ENCODE measurements at places on chromosomes 4 and X. TPM values are rescaled to one million over a fixed set of nuclear protein-coding genes. Genes with fewer than 3 reads are reported as not detected.
A peak's percentile ranks its signal among the peaks of the same experiment; 100 is the strongest.

Gene JCHAIN
- 73.8 TPM for total RNA-seq

DNA sequence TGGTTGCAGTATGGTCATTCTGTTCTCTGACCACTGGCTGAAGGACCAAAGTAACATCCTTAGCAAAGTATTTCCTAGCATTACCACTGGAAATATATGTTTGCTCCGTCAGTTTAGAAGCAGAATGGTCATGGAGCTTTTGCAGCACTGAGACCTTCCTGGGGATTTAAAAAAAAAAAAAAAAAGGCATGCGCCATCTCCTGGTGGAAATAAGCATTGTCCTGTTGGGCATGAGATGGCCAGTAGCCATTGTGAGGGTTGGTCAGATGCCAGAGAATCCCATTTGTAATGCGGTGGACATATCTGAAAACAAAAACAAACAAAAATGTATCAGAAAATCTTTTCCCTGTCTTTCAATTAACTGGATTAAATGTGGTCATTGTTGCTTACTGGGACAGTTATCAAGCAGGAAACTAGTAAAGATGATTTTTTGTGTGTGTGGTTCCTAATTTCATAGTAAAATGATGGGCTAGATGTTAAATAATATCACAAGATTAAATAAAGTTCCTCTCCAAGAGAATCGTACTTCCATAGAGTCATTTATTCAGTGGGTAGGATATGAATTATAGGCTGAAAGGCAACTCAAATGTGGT is 139.6 kb downstream of the SOWAHB start:
- no peak overlapping the region for H3K27ac ChIP-seq
- no peaks in the 10 kb centered on the region for H3K4me1 ChIP-seq
- no peak overlapping the region for H3K4me3 ChIP-seq
- H3K36me3 ChIP-seq, result peaks cover 20% of the 10 kb centered on the region
- no peaks in the 10 kb centered on the region for H3K27me3 ChIP-seq
- no peak for DNase-seq

- H3K27ac ChIP-seq, result no peak overlapping the region
- no peaks in the 10 kb centered on the region for H3K27me3 ChIP-seq
- DNase-seq, result no peak
These were observed 181.2 kb downstream of the ARHGAP10 start for GRCh38 chr4:147913137-147913536.

DNA sequence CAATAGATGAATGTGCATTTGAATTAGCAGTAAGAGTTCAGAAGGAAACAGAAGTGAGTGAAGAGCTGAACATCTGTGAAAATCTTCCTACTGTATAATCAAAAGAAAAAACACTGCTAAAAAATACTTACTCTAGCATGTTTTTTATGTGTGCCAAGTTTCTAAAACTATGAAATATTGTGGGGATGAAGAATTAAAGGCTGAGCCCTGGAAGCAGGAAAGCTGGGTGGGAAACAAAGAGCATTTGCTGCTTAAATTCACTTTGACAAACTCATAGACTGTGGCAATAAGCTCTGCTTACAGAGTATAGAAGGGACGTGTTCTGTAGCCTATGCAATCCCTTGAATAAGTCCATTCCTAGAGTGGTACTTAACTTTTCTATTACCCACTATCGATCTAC is 261.7 kb downstream of the ANKRD50 start:
- no peak for DNase-seq
- no peak overlapping the region for H3K27ac ChIP-seq
- no peaks in the 10 kb centered on the region for H3K36me3 ChIP-seq
- no peaks in the 10 kb centered on the region for H3K27me3 ChIP-seq

- peak overlapping the region; percentile 42 for H3K27ac ChIP-seq
- no peaks in the 10 kb centered on the region for H3K27me3 ChIP-seq
- no peaks in the 10 kb centered on the region for H3K4me1 ChIP-seq
- peak; percentile 10 for DNase-seq
- H3K4me3 ChIP-seq, result no peak overlapping the region
These were observed 960 bp upstream of the IL1RAPL1 start for GRCh38 chrX:28586286-28586685.

- DNase-seq, result no peak
- H3K36me3 ChIP-seq, result no peaks in the 10 kb centered on the region
- H3K27ac ChIP-seq, result no peak overlapping the region
- H3K4me1 ChIP-seq, result no peaks in the 10 kb centered on the region
These were observed 26.9 kb upstream of the AMOT start for GRCh38 chrX:112867570-112867969.

Data from transverse colon (tissue), 4 donors.